NCI-H2171 treated with DMSO at 0.1 percent for 48 hours (cell line): ENCODE measurements at places on chromosomes 4 and X.

DNA sequence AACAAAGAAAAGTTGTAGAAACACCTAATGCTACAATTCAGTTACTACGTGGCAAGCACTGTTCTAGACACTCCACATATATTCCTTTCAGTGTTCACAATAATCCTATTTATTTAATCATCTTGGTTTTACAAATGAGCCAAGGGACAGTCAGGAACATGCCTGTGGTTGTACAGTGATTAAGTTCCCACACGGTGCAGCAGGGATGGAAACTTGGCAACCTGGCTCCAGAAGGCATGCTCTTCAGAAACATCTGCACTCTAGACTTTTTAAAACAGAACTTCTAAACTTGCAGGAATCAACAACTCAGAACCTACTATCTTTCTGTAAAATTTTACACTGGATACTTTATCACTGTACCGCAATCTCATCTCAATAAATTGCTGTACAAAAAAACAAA lies 32.1 kb downstream of the TAPT1 start:
- no peak for DNase-seq

DNA sequence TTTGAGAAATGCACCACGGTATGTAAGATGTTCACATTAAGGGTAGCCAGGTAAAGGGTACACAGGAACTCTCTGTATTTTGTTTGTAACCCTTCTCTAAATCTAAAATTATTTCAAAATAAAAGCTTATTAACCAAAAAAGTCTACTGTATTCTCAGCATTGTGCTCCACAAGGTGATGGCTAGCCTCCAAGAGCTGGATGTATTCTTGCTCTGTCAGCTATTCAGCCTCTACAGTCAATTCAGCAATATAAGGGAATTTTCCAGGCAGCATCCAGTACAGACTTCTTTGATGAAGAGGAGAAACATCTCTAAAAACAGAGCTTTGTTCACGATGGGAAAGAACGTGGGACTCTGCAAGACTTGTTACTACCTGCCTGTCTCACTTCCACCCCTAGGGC lies 63.5 kb upstream of the MAOA start:
- DNase-seq: no peak

DNA sequence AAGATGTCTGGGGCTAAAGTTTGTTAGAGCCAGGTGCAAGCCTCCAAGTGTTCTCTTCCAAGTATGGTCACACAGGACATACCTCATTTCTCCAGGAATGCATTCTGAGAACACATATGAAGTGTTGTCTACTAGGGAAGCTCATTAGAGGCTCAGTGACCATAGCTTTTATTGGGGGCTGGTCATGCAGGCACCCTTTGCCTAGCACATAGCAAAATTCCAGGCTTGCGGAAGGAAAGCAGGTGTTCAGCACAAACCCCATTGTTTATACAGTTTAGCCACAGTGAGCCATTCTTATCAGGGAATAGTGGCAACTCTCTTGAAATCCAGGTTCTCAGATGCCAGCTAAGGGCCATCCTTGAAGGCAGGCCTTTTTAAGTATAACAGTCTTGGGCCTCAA lies 339.4 kb upstream of the ZCCHC13 start:
- no peak for DNase-seq

DNA sequence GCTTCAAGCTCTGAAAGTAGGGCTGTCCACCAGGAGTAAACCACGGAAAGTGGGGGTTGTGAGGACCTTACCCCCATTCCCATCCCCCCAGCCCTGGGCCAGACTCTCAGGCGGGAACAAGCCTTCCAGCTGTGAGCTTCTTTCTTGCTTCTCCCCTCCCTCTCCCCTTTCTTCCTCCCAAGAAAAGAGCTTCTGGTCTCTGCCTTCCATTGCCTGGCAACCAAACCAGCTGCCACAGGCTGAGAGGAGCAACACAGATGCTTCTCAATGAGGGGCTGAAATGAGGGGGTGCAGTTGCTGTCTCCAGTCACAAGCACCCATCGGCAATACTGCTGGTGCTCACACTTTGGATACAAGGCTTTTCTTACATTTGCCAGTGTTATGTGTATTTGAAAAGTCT lies 72.5 kb downstream of the SLC16A2 start:
- DNase-seq: peak; percentile 52

DNA sequence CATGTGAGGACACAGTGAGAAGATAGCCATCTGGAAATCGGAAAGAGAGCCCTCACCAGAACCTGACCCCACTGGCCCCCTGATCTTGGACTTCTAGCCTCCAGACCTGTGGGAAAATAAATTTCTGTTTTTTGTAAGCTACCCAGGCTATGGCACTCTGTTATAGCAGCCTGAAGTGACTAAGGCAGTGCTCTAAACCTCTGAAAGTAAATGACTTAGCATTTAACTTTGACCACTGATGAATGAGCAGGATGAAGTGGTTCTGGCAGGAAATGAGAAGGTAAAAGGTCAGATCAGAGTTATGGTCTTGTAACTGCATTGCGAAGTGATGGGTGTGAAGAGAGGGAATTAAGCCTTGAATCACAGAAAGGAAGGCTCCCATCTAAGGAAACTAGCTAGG lies 17.0 kb downstream of the GPAT3 start:
- no peak for DNase-seq

- DNase-seq: no peak
Observed at GRCh38 chr4:905485-906338, 26.4 kb downstream of the GAK start.

- DNase-seq: no peak
Observed at GRCh38 chr4:1084394-1084793, 29.0 kb downstream of the RNF212 start.
